Progenitor cell of endocrine pancreas (in vitro differentiated cells): ENCODE measurements at places on chromosomes 11 and 22. TPM values are rescaled to one million over a fixed set of nuclear protein-coding genes. Genes with fewer than 3 reads are reported as not detected.

- DNase-seq = no peak
Measured at GRCh38 chr22:45905326-45905923, 71.5 kb downstream of the WNT7B start.

DNA sequence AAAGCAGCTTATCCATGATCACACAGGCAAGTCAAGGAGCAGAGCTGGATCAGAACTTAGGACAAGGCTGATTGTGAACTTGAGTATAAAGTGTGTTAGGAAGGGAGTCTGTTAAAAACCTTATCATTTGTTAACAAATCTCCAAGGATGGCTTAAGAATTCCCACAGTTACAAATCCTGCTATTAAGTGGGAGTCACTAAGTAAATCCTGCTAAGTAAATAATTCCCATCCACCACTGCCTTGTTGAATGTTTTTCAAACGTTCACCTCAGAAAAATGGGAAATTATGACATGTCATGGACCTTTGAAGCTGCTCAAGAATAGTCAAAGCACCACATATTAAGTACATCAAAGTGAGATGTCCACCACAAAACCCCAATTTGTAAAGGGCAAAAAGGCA lies 88.7 kb downstream of the FAM168A start:
- DNase-seq = no peak

The SLC37A2 gene
- total RNA-seq = 0.51 and 0.62 TPM in 2 replicates

GRCh38 chr11:109443052-109443451 lies 21.1 kb downstream of the C11orf87 start:
- no peak for DNase-seq

The ELF5 gene
- total RNA-seq = 1.8 and 2.1 TPM in 2 replicates

DNA sequence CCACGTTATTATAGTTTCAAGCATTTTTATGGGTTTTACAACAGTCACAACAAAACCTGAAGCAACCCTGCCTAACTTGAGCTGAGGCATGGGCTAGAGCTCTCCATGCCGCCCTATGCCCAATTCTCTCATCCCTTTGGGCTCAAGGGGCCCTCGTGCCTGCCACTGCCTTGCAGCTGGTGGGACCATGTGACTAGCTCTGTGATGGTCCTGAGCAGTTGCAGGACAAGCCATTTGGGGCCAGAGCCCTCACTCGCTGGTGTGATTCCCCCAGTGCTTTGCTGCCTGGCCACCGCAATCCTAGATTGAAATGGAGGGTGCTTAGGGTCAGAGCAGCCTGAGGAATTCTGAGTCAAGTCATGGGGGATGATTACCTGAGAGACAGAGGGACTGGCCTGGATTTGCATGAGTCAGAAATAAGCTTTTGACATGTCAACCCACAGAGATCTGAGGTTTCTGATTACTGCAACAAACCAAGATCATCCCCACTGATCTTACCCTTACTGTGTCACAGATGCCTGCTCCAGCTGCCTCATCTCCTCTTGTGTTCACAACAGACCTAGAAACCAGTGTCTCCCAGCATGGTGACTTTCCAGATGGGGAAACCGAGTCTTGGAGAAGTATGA lies 323.7 kb downstream of the BRD1 start:
- DNase-seq = no peak

- no peak for DNase-seq
Measured at GRCh38 chr11:35622070-35622469, 3.8 kb downstream of the FJX1 start.

- no peak for DNase-seq
Measured at GRCh38 chr11:105991888-105992287, 30.2 kb downstream of the MSANTD4 start.

- no peak for DNase-seq
Measured at GRCh38 chr11:17917556-17917955, 95.3 kb downstream of the SERGEF start.

The TMEM123 gene
- total RNA-seq = 243 and 248 TPM in 2 replicates

GRCh38 chr22:38963872-38964271 lies 6.5 kb downstream of the APOBEC3A start:
- no peak for DNase-seq

GRCh38 chr11:128546916-128547315 lies 40.4 kb downstream of the ETS1 start:
- DNase-seq = no peak

GRCh38 chr22:44729391-44730021 lies 22.9 kb upstream of the ARHGAP8 start:
- no peak for DNase-seq

The POU2AF2 gene
- total RNA-seq = not detected in 2 replicates

DNA sequence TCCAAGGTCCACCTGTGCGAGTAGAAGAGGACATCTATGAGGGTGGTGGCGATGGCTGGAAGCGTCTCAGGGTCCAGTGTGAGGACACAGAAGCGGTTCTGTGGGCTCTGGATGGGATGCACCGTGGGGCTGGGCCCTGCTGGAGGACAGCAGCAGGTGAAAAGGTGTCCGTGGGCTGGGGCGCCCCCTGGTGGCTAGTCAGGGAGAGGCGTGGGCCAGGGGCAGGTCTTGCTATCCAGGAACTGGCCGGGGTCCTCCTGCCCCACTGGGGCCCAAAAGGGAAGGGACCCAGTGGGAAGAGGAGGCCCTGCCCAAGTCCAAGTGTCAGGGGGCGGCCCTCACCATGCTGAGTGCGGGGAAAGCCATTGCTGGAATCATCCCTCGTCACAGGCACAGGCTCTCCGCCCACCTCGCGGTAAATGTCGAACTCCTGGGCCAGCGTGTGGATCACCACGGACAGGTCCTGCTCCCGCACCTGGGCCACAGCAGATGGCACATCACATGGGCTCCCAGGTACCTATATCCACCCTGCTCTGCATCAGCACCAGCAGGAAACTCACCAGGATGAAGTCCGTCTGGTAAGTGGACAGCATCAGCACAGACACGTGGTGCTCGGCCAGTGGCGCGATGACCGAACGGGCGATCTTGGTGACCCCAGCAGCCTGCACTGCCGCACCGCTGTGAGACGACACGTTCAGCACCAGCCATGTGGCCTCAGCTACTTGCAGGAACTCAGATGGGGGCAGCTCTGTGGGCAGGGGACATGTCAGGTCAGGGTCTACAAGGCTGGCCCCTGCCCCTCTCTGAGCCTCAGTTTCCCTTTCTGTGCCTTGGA lies 2.3 kb downstream of the CASTOR1 start:
- DNase-seq = peak; percentile 75

GRCh38 chr11:117818041-117818873 lies 6.3 kb downstream of the FXYD2 start:
- no peak for DNase-seq

GRCh38 chr11:93906486-93906885 lies 56.1 kb upstream of the VSTM5 start:
- DNase-seq = no peak

The SERPING1 gene
- total RNA-seq = 190 and 196 TPM in 2 replicates

The TSGA10IP gene
- not detected in 2 replicates for total RNA-seq

- no peak for DNase-seq
Measured at GRCh38 chr11:116177521-116178210, 595.1 kb downstream of the BUD13 start.

GRCh38 chr22:18044548-18045271 lies 20.3 kb upstream of the MICAL3 start:
- no peak for DNase-seq

DNA sequence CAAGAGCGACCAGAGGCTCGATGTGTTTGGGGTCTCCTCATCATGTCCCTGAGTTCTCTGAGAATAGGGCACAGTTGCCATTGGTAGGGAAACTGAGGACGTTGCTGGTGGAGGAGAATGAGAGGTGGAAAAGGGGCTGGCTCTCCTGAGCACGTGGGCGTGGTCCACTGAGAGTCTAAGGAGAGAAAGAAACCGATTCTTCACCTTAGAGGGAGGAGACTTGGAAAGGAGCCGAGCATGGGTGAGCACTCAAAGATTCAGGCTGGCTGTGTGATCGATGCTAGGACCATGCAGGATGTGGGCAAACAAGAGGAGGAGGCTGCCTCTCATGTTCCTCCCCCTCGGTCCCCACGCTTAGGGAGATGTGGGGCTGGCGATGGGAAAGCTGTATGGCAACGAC lies 19.8 kb upstream of the TLCD5 start:
- no peak for DNase-seq

The TMEM191C gene
- total RNA-seq = 4.1 and 5.1 TPM in 2 replicates

The TMPRSS4 gene
- 11.3 and 12.1 TPM in 2 replicates for total RNA-seq

The MAP4K2 gene
- 12.7 and 13.3 TPM in 2 replicates for total RNA-seq

The MRPL23 gene
- total RNA-seq = 38.1 and 47.2 TPM in 2 replicates

The GAL3ST1 gene
- 21.6 and 23.7 TPM in 2 replicates for total RNA-seq

DNA sequence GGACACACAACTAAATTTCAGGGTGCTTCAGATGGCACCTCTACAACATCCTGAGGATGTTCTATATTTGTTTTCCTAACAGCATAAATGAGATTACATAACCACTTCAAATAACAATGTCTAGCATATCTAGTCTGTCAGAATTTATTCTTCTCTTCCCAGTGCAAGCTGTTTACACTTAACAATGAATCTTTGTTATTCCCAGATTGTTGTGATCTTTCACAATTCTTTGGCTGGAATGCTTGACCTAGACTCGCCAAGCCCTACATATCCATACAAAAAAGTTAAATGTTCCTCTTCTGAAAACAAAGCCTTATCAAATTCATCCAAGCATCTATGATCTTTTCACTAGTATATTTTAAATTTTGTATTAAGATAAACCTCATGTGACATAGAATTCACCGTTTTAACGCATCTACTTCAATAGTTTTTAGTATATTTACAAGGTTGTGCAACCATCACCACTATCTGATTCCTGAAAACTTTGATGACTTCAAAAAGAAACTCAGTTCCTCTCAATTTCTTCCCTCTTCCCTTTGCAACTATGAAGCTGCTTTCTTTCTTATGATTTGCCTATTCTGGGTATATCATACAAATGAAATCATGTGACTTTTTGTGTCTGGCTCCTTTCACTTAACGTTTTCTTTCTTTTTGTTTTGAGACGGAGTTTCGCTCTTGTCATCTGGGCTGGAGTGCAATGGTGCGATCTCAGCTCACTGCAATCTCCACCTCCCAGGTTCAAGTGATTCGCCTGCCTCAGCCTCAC lies 61.7 kb upstream of the CHRNA10 start:
- no peak for DNase-seq

- no peak for DNase-seq
Measured at GRCh38 chr22:30325065-30325720, 1.5 kb downstream of the TBC1D10A start.

- peak; percentile 48 for DNase-seq
Measured at GRCh38 chr11:16925561-16926065, 88.6 kb downstream of the PLEKHA7 start.

The TRPM5 gene
- total RNA-seq = 0.46 and 0.84 TPM in 2 replicates

The P2RX6 gene
- 0.36 and 0.57 TPM in 2 replicates for total RNA-seq

The PKP3 gene
- total RNA-seq = 55.9 and 56.9 TPM in 2 replicates

GRCh38 chr11:70502677-70503467 lies 104.5 kb downstream of the CTTN start:
- DNase-seq = no peak

- DNase-seq = no peak
Measured at GRCh38 chr11:23846902-23847422, 649.9 kb upstream of the LUZP2 start.

- DNase-seq = no peak
Measured at GRCh38 chr22:24763872-24764485, 10.5 kb downstream of the PIWIL3 start.

GRCh38 chr22:44894782-44895181 lies 115.0 kb downstream of the PHF21B start:
- DNase-seq = no peak

DNA sequence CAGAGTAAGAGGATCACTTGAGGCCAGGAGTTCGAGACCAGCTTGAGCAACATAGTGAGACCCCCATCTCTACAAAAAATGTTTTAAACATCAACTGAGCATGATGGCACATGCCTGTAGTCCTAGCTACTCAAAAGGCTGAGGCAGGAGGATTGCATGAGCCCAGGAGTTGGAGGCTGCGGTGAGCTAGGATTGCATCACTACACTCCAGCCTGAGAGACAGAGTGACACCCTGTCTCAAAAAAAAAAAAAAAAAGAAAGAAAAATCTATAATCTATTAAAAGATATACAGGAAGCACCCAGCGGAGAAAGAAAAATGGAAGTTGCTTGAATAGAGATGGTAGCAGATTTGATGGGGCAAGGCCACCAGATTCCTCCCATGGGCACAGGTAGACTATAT lies 61.8 kb downstream of the FAM83F start:
- DNase-seq = no peak

GRCh38 chr11:119957951-119958350 lies 180.0 kb downstream of the TRIM29 start:
- DNase-seq = no peak
